Stimulated activated CD4-positive, alpha-beta T cell treated with anti-CD3 and anti-CD28 coated beads, TNF-alpha, amount 100 ng/mL, for 1 hour (primary cell): ENCODE measurements at places on chromosomes 5 and 9.

DNA sequence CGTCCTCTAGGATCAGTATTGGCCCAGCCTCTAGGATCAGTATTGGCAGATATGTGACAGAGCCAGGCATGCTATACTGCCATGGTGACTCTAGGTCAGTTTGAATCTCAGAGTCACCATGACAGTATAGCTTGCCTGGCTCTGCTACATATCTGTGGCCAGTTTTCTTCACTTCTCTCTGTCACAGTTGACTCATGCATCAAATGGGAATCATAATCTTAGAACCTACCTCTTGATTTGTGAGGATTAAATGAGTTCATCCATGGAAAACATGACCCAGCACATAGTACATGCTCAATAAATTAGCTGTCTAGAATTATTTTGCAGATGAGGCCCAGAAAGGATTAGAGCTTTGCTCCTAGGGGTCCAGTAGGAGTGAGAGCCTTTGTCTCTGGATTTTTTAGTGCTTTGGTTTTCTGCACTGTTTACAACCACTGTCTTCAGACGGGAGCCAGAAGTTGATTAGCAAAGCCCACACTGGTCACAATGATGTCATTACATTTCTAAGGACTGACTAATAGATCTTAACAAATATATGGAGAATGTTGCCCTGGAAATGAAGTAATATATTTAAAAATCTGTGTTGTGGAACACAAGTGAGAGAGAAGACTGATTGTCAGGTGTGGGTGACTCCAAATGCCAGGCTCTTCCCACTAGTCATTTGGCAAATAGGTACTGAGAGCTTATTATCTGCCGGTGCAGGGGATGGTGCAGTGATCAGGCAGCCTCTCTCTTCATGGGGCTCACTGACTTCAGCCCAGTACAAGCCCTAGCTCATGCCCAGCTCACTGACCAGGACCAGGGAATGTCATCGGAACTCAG lies 76.0 kb downstream of the COL15A1 start:
- no peak for DNase-seq

GRCh38 chr9:91043811-91044175 lies 242.2 kb downstream of the SYK start:
- no peak for DNase-seq

DNA sequence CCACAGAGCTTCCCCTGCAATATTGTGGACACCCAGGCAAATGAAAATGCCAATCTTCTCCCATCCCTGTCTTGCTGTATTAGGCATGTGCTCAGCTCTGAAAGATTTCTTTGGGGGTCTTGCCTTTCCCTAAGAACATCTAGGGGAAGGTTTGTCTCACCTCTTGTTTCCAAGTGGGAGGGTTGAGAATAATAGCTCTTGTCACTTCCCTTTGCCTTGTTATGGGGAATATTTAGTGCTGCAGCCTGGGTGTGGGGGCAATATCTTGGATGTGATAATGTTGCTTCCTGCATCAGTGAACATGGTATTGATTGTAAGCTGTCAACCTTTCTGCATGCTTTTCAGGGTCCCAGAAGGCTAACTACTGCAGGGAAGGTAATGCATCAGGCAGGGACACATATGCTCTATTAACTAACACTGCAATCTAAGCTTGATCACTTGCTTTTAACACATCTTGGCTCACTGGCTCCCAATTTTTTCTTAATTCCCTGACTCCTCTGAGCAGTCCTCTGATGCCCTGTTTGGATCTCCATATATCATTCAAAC lies 66.1 kb upstream of the GPR151 start:
- DNase-seq: no peak

- no peak for DNase-seq
Measured at GRCh38 chr5:60479542-60479941, 220.4 kb downstream of the DEPDC1B start.

- no peak for DNase-seq
Measured at GRCh38 chr9:84708400-84708799, 38.9 kb downstream of the NTRK2 start.

DNA sequence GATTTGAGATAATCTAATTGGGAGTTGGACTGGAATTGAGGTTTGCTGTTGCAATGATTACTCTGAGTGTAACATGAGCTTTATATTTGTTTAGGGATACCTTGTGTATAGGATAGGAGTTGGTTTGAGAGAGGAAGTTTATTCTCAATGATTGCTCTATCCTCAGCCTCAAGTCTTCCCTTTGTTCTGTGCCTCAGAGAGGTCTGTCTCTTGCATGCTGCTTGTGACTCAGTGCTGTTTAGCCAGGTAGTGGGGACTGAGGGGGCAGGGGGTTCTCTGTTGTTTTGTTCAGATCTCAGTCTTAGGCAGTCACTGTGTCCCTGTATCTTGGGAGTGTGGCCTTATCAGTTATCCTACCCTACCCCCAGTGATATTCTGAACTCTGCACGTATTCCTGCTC lies 192.1 kb downstream of the SPATA31D1 start:
- DNase-seq: no peak

- no peak for DNase-seq
Measured at GRCh38 chr9:13759551-13759950, 480.1 kb upstream of the MPDZ start.

- DNase-seq: no peak
Measured at GRCh38 chr9:77981332-77981731, 50.3 kb downstream of the GNAQ start.

DNA sequence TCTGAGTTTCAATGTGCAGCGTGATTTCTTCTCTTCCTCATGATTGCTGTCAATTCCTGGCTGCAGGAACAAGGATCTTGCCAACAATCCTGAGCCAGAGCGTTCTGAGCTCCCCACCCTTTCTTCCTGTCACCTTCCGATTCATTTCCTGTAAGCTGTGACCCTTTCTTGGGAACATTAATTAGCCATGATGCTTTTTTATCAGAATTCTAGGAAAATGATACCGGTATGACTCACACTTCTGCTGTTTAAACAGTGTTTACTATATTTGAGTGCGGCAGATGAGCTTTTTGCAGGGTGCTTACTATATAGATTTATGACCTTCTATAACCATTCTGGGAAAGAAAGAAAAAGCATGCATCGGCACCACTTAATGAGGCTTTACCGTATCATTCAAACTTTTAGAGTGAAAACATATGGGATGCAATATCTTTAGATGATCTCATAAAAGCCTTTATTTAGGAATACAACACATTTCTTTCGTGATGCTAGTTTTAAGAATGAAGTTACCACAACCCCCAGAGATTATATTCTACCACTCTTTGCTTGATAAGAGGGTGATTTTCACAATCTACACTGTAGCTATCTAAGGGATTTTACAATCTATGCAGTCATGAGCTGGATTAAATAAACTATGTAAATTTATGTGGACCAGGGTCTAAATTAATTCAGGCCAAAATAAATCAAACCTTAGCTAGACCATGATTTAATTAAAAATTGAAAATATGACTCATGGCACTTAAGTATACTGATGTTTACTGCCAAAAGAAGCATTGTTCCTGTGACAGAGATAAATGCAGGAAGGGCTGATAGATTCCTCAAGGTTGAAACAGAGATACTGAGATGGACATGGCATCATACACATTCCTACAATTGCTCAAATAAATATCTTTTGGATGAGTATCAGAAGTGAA lies 38.0 kb upstream of the OSMR start:
- DNase-seq: no peak

- DNase-seq: no peak
Measured at GRCh38 chr5:11105696-11106095, 344.7 kb upstream of the DAP start.

GRCh38 chr9:114282507-114282906 lies 40.4 kb upstream of the ORM1 start:
- no peak for DNase-seq
